Stimulated activated CD4-positive, alpha-beta T cell treated with anti-CD3 and anti-CD28 coated beads, Interleukin-4, amount 100 ng/mL, for 4 hours (primary cell): ENCODE measurements at places on chromosomes 7 and 10.

GRCh38 chr10:72508033-72508432 is 117.8 kb downstream of the MICU1 start:
- DNase-seq, result no peak

DNA sequence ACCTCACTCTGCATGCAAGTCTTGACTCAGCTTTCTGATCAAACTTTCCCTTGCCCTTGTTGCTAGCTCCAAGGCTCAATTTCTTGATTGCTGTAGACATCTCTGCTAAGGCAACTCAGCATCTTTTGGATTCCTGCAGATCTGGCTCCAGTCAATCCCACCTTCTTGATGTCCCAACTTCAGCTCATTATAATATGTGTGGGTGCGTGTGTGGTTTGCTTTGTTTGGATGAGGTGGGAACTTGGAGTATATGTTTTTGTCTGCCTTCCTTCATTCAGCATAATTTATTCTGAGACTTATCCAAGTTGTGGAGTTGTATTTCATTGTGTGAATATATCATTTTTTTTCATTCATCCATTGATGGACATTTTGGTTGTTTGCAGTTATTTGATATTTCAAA is 364.8 kb upstream of the IGFBP3 start:
- no peak for DNase-seq

GRCh38 chr10:99123336-99123735 is 112.3 kb downstream of the HPSE2 start:
- no peak for DNase-seq

GRCh38 chr7:31890198-31890597 is 180.0 kb downstream of the PDE1C start:
- DNase-seq, result no peak

GRCh38 chr10:123577921-123578461 is 88.2 kb upstream of the GPR26 start:
- DNase-seq, result no peak

- DNase-seq, result no peak
Measured at GRCh38 chr7:112080441-112080840, 125.8 kb downstream of the DOCK4 start.

- no peak for DNase-seq
Measured at GRCh38 chr10:11080564-11080984, 62.9 kb downstream of the CELF2 start.

DNA sequence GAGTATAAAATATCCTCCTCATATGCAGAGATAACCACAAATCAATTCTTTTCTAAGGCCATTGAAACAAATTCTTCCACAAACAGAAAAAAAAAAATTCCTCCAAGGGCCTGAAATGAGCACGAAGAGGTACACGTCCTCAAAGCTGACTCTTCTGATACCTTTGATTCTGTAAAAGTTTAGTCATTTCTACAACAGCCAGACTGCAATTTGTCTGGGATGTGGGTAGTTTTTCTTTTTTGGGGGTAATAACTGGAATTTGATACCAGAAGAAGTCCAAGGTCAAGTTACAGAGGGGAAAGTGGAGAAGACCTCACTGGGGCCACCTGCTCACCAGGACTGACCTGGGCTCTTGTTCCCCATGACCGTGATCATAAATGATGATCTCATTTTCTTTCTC is 121.8 kb downstream of the AOAH start:
- DNase-seq, result no peak

- no peak for DNase-seq
Measured at GRCh38 chr10:18472977-18473376, 178.4 kb downstream of the NSUN6 start.

DNA sequence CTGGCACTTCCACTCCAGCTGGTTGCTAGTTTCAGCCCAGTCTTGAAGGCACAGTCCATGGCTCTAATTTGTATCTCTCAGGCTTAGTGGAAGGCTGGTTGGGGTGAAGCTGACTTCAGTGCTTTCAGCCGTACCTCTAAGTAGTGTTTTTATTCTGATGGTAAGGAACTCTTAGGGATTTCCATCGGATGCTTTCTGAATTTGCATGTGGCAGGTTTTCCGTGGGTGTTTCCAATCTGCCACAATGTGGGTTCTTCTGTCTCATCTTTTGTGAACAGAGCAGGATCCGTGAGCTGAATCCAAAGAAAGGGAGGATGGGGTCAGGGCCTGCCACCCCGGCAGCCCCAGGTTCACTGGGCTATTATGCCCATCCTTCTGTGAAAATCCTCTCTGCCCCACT is 607.9 kb upstream of the MKI67 start:
- DNase-seq, result no peak

DNA sequence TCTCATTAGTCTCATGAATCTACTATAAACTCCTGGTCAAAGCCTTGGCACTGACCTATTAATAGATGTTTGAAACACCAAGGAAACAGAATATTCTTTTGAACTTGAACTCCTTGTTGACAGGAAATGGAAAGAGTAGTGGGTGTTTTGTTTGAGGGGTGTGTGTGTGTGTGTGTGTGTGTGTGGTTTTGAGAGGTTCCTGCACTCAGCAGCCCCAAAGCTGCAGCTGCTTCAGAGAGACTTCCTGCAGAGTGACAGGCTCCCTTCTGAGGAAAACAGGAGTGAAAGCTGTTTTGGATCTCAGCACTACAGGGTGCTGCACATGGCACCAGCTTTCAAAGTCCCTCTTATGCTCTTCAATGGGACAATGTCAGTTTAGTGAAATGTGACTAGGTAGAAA is 546.5 kb upstream of the STEAP1 start:
- peak; percentile 24 for DNase-seq

DNA sequence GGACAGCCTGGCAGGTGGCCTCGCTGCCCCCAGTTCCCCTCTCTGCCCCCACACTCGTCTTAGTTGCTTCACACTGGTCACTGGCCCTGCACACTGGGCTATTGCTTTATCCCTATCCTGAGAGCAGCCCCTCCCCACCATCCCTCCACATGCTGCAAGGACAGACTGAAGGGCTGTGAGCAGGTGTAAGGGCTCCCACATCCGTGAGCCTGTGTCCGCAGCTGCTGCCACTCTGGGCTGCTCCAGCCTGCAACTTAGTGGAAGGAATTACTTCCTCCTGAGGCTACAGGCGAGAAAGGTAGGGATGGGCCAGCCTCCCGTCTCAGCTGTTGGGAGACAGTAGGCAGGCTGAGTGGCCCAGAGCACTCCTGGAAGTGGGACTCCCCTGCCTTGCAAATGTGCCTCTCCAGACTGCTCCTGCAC is 3.8 kb downstream of the RARRES2 start:
- no peak for DNase-seq

GRCh38 chr7:37234334-37234733 is 214.3 kb downstream of the ELMO1 start:
- DNase-seq, result no peak

- no peak for DNase-seq
Measured at GRCh38 chr10:51255381-51255780, 181.1 kb downstream of the PRKG1 start.

DNA sequence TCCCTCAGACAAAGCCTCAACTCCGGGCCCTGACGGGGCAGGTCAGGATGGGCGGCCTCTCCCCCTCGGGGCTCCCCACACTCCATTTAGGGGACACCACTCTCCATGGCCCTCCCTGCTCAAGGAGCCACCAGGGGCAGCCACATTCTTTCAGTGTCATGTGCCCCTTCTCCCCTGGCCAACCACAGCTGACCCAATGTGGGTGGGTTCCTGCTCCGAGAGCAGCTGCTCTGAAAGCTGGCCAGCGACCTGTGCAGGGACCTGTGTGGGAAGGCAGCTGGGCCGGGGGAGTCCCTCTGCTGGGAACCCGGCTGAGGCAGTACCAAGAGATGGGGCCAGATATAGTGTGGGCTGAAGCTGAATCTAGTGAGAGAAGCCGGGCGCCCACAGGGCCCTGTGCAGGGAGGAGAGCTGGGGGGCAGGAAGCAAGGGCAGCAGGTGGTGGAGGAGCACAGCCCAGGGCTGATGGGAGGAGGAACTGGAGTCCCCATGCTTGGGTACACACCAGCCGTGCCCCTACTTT is 40.6 kb upstream of the NPFFR1 start:
- DNase-seq, result no peak

GRCh38 chr7:137890449-137890921 is 43.7 kb upstream of the DGKI start:
- no peak for DNase-seq

DNA sequence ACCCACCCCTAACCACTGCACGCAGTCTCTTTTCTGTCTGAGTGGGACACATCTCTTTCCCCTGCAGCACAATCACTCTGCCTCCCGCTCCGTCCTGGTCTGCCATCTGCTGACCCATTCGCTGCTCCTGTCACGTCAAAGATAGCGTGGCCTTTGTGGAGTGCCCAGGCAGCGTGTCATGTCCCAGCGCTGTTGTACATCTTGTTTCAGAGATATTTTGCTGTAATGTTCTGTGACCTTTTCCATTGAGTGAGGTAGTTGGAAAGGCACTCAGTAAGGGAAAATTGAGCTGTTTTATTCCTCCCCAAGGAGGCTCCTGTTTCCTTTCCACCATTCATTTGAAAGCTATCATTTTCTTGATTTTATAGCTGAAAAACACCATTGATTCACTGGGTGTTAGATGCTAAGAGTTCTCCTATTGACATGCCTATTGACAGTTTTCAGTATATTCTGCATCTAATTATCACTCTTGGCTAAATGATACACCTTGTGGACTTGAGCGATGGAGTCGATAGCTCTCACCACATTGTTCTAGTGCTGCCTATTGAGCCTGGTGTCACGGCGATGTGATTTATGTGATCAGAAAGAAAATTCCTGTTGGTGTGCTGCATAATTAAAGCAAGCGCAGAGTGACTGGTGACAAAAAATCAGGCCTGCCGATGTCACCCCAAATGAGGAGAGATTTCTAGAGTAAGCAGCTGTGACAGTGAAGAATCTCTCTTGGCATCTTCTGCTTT is 372.6 kb downstream of the LRMDA start:
- no peak for DNase-seq

DNA sequence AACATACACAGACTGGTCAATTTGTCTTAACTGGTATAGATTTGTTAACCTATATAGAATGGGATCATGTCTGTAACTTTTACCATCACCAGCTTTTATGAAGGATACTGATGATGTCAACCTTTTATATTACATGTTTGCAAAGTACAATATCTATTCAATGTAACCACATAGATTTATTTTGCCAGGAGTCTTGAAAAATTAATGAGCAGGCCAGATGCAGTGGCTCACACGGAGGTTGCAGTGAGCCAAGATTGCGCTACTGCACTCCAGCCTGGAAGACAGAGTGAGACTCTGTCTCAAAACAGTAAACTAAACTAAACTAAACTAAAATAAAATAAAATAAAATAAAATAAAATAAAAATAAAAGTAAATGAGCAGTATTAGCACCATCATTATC is 30.0 kb upstream of the PARD3 start:
- no peak for DNase-seq
